Chondrocyte (in vitro differentiated cells): ENCODE measurements at places on chromosomes 6 and 20. TPM values are rescaled to one million over a fixed set of nuclear protein-coding genes. Genes with fewer than 3 reads are reported as not detected.
A peak's percentile ranks its signal among the peaks of the same experiment; 100 is the strongest.

TNF gene
- total RNA-seq, result not detected in 3 replicates

TINAG gene
- total RNA-seq, result not detected in 3 replicates

NFKBIE gene
- 3.0 to 7.0 TPM (median 6.2 TPM) in 3 replicates for total RNA-seq

CD109 gene
- total RNA-seq, result 25.4 to 33.1 TPM (median 26.0 TPM) in 3 replicates

RBPJL gene
- total RNA-seq, result not detected in 3 replicates

TBXT gene
- total RNA-seq, result not detected in 3 replicates

PCSK2 gene
- total RNA-seq, result not detected in 3 replicates

ZBP1 gene
- total RNA-seq, result not detected in 3 replicates

SLC35D3 gene
- not detected in 3 replicates for total RNA-seq

LTA gene
- not detected in 3 replicates for total RNA-seq

COL19A1 gene
- total RNA-seq, result 0.22 to 2.0 TPM (median 2.0 TPM) in 3 replicates

AVP gene
- not detected in 3 replicates for total RNA-seq

SCRT2 gene
- not detected in 3 replicates for total RNA-seq

UNC5CL gene
- 0.25 to 0.36 TPM in 2 of 3 replicates, not detected in the other for total RNA-seq

SIRPA gene
- 16.2 to 25.6 TPM (median 24.9 TPM) in 3 replicates for total RNA-seq

RIMS1 gene
- 5.7 to 16.6 TPM (median 6.6 TPM) in 3 replicates for total RNA-seq

RNF39 gene
- total RNA-seq, result not detected in 3 replicates

DNA sequence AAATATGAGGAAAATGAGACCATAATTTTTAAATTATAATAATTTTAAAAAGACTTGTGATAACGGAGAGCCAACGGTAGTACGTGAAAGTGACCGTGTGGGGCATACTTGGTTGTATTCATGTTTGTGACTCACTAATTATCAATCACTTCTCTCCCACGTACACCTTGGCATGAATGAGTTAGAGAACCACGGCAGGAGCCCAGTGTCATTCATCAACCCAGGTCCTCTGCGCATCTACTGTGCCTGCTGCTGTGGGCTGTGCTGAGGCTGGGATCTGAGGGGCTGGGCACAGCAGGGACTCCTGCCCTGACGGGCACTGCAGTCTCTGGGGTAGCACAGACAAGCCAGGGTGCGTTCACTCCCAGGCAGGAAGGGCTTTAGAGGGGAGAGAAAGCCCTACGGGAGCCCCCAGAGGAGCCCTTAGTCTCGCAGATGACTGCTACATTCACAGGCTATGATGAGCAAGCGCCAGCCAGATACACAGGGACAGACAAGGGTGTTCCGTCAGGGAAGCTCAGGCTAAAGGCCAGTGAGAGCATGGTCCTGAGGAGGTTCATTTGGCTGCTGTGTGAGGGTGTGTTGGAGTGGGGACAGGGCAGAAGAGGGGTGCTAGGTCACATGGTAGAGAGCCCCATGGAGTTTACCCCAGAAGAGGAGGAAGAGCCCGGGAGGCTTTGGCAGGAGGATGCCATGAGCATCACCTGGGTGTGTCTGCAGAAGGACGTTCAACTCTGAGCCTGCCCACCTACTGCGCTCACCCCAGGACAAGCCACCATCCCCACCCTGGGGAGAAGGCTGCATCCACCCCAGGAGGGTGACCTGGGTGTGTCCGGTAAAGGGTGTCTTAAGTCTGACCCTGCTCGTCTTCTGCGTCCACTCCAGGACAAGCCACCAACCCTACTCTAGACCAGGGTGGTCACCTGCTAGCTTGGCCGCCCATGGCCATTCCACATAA, 8.2 kb upstream of the RPS6KA2 start:
- H3K27ac ChIP-seq, result no peak overlapping the region
- H3K27me3 ChIP-seq, result no peaks in the 10 kb centered on the region
- H3K4me1 ChIP-seq, result peaks cover 12% of the 10 kb centered on the region
- no peaks in the 10 kb centered on the region for H3K36me3 ChIP-seq

GRCh38 chr20:45467861-45468260, 1.7 kb upstream of the WFDC2 start:
- peaks cover 15% of the 10 kb centered on the region for H3K4me1 ChIP-seq
- peaks cover 42% of the 10 kb centered on the region for H3K27me3 ChIP-seq
- no peak overlapping the region for H3K4me3 ChIP-seq
- no peak for DNase-seq
- H3K36me3 ChIP-seq, result no peaks in the 10 kb centered on the region

- H3K36me3 ChIP-seq, result no peaks in the 10 kb centered on the region
- no peaks in the 10 kb centered on the region for H3K27me3 ChIP-seq
- no peak overlapping the region for H3K4me3 ChIP-seq
- peaks cover 32% of the 10 kb centered on the region for H3K4me1 ChIP-seq
- DNase-seq, result no peak
- H3K27ac ChIP-seq, result no peak overlapping the region
These were observed 104.5 kb upstream of the ADGRF1 start for GRCh38 chr6:47146431-47147174.

DNA sequence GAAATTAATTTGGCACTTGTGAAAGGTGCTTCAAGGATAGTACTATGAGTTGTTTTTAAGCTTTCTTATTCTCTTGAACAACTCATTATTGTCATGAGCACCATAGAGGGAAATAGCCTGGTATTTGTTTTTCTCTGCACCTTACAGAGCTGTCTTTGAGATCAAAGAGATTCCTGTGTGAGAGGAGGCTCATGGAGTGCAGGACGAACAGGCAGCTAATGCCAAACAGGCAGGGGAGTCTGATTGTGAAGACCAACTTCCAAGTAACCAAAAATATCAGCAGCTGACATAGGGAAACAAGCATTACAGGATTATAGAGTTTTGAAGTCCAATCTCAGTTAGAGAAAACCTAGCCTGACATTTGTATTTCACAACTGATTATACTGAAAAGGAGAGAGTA, 110.6 kb upstream of the TENT5A start:
- no peak overlapping the region for H3K4me3 ChIP-seq
- H3K36me3 ChIP-seq, result no peaks in the 10 kb centered on the region
- no peak for DNase-seq
- H3K27me3 ChIP-seq, result no peaks in the 10 kb centered on the region

GRCh38 chr6:166998256-166999144, 697 bp upstream of the CEP43 start:
- peak; percentile 97 for DNase-seq
- H3K27me3 ChIP-seq, result no peaks in the 10 kb centered on the region
- no peaks in the 10 kb centered on the region for H3K36me3 ChIP-seq
- peak overlapping the region; percentile 89 for H3K27ac ChIP-seq

- H3K4me1 ChIP-seq, result peaks cover 9% of the 10 kb centered on the region
- H3K36me3 ChIP-seq, result peaks cover 1% of the 10 kb centered on the region
- DNase-seq, result peak; percentile 58
- no peak overlapping the region for H3K27ac ChIP-seq
These were observed 66.8 kb upstream of the STX16 start for GRCh38 chr20:58584051-58584824.

GRCh38 chr6:42295181-42295580, 77.5 kb upstream of the MRPS10 start:
- H3K27ac ChIP-seq, result no peak overlapping the region
- H3K27me3 ChIP-seq, result no peaks in the 10 kb centered on the region
- peaks cover 6% of the 10 kb centered on the region for H3K4me1 ChIP-seq
- DNase-seq, result no peak
- H3K4me3 ChIP-seq, result no peak overlapping the region

GRCh38 chr6:160430751-160431150, 82.6 kb downstream of the SLC22A3 start:
- peak overlapping the region; percentile 46 for H3K27ac ChIP-seq
- no peak for DNase-seq

GRCh38 chr20:3711484-3711941, 887 bp downstream of the SIGLEC1 start:
- no peaks in the 10 kb centered on the region for H3K27me3 ChIP-seq
- no peak for DNase-seq
- H3K4me3 ChIP-seq, result no peak overlapping the region
- peaks cover 9% of the 10 kb centered on the region for H3K4me1 ChIP-seq

DNA sequence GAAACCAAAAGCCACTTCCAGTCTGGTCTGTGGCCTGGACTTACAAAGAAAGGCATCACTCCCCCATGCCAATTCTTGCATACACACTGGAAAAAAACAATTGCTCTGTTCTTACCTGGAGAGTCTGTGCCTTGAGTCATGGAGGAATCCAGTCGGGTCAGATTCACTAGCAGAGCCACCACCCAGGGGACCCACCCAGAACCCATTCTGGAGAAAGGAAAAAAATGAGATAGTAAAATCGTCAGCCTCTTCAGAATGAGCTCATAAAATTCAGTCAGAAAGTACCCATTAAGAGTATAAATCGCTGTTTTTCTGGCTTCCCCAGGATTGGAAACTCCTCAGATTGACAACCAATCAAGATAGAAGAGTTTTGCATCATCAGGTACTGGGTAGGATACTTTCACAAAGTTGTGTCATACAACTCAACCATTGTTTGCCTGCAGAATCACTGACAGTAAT, at the start of gene HLA-DOB:
Gene HLA-DOB (minus strand): TSS at position 257 of the 459 bp plus-strand sequence. CDS start 51 bp downstream, at position 206.
- no peak within 1 kb of the TSS for H3K4me3 ChIP-seq
- H3K27ac ChIP-seq, result no peak within 1 kb of the TSS
- peaks cover 8% of the 10 kb centered on the region for H3K4me1 ChIP-seq
- no peak for DNase-seq

DNA sequence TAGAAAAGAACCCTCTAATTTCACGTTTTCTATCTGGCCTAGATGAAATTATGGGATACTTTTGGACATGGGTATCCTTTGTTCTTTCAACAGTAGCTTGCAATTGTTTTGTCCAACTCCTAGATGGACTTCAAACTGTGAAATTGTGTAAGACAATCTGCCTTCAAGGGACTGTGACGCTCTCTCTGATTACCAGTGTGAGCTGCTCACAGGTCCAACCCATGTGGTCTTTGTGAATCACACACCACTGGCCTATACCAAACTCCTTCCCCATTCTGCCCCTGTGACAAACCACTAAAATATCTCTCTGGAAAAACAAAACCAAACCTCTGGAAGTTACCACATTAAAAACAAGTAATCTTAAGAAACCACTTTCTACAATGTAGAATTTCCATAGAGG, 59.5 kb downstream of the NINL start:
- H3K36me3 ChIP-seq, result peaks cover 6% of the 10 kb centered on the region
- no peak overlapping the region for H3K4me3 ChIP-seq
- peak overlapping the region; percentile 75 for H3K27ac ChIP-seq

DNA sequence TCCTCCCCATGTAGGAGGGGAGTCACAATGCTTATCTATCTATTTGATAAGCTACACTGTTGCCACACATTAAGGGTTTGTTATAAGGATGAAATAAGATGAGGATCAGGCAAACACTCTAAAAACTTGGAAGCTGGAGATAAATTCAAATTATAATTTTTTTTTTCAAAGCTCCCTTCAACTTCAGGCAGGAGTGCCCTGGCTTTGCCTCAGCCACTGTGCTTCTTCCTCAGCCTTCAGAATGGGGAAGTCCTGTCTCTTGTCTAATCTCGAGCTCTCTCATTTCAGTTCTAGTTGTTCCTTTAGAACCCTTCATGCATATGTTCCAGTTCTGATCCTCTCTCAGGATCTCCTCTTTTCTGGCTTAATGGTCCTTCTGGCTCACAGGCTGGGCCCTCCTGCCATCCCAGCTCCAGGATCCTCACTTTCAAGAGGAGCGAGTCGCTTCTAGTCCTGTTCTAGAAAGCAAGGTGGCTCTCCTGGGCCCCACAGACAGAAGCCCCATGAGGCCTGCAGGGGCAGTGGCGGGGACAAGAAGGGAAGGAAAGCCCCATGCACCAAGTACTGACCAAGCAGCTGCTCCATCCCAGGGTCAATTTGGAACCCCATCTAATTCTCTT, 164.3 kb downstream of the VEGFA start:
- no peak overlapping the region for H3K4me3 ChIP-seq
- H3K27me3 ChIP-seq, result peaks cover 7% of the 10 kb centered on the region
- DNase-seq, result no peak
- peaks cover 5% of the 10 kb centered on the region for H3K4me1 ChIP-seq

GRCh38 chr20:48945840-48946514, 24.5 kb downstream of the ARFGEF2 start:
- H3K36me3 ChIP-seq, result peaks cover 11% of the 10 kb centered on the region
- no peaks in the 10 kb centered on the region for H3K4me1 ChIP-seq
- no peak overlapping the region for H3K27ac ChIP-seq
- no peaks in the 10 kb centered on the region for H3K27me3 ChIP-seq
- no peak overlapping the region for H3K4me3 ChIP-seq

- peaks cover 4% of the 10 kb centered on the region for H3K27me3 ChIP-seq
- H3K4me3 ChIP-seq, result no peak overlapping the region
- H3K27ac ChIP-seq, result no peak overlapping the region
- H3K4me1 ChIP-seq, result no peaks in the 10 kb centered on the region
- no peaks in the 10 kb centered on the region for H3K36me3 ChIP-seq
- DNase-seq, result no peak
These were observed 31.2 kb upstream of the SHLD1 start for GRCh38 chr20:5718896-5719595.

- peaks cover 6% of the 10 kb centered on the region for H3K4me1 ChIP-seq
- no peaks in the 10 kb centered on the region for H3K36me3 ChIP-seq
- no peak overlapping the region for H3K27ac ChIP-seq
- H3K4me3 ChIP-seq, result no peak overlapping the region
- no peak for DNase-seq
These were observed 43.0 kb downstream of the FAM184A start for GRCh38 chr6:119035459-119035858.

- H3K4me1 ChIP-seq, result peaks cover 37% of the 10 kb centered on the region
- no peak for DNase-seq
- H3K36me3 ChIP-seq, result peaks cover 3% of the 10 kb centered on the region
- H3K27ac ChIP-seq, result no peak overlapping the region
These were observed 3.8 kb downstream of the RIN2 start for GRCh38 chr20:19761841-19762240.

GRCh38 chr20:61524951-61525666, 273.0 kb downstream of the CDH4 start:
- peaks cover 8% of the 10 kb centered on the region for H3K4me1 ChIP-seq
- H3K27ac ChIP-seq, result no peak overlapping the region
- peak; percentile 70 for DNase-seq
- no peak overlapping the region for H3K4me3 ChIP-seq
- H3K27me3 ChIP-seq, result peaks cover 13% of the 10 kb centered on the region

- H3K27ac ChIP-seq, result no peak overlapping the region
- peaks cover 12% of the 10 kb centered on the region for H3K36me3 ChIP-seq
- no peaks in the 10 kb centered on the region for H3K27me3 ChIP-seq
- H3K4me1 ChIP-seq, result peaks cover 16% of the 10 kb centered on the region
These were observed 35.4 kb downstream of the BFSP1 start for GRCh38 chr20:17495826-17496225.

DNA sequence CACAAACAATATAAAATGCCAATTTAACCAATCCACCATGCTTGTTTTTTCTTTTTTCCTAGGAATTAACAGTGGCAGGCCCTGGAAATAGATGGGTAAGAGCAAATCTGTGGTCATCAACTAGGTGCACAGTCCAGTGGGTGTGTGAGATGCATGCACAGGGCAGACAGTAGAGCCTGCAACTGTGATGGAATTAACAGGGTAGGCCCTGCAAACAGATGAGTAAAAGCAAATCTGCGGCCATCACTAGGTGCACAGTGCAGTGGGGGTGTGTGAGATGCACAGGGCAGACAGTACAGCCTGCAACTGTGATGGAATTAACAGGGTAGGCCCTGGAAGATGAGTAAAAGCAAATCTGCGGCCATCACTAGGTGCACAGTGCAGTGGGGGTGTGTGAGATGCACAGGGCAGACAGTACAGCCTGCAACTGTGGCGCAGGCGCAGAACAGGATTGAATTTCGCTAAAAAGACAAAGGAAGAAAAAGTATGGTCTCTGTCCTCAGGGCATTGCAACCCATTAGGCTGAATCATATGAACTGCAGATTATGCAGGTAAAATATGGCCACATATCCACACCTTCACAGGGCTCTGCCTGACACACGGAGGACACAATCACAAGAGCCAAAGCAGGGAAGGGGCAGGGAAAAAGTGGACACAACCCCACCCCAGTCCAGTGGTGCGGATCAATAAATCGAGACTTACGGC, 41.0 kb upstream of the IPCEF1 start:
- no peaks in the 10 kb centered on the region for H3K27me3 ChIP-seq
- peaks cover 22% of the 10 kb centered on the region for H3K4me1 ChIP-seq
- DNase-seq, result no peak
- peaks cover 7% of the 10 kb centered on the region for H3K36me3 ChIP-seq
